Stimulated activated CD8-positive, alpha-beta memory T cell treated with anti-CD3 and anti-CD28 coated beads, Interleukin-4, amount 100 ng/mL, for 4 hours (primary cell): ENCODE measurements at places on chromosomes 1 and 21.

DNA sequence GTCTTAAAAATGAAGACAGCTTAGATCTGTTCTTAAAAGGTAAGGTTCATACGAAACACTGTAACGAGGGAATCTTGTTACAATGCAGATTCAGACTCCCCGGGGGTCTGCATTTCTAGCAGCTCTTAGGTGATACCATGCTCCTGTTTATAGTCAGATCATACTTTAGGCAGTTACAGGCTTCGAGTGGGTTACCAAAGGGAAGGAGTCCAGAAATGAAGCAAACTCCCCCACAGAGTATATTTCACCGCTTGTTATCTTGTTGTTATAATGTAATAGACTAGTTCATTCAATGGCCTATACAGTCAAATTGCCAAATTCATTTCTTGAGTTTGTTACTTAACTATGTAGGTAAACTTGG is 601.1 kb downstream of the USP25 start:
- DNase-seq: no peak

DNA sequence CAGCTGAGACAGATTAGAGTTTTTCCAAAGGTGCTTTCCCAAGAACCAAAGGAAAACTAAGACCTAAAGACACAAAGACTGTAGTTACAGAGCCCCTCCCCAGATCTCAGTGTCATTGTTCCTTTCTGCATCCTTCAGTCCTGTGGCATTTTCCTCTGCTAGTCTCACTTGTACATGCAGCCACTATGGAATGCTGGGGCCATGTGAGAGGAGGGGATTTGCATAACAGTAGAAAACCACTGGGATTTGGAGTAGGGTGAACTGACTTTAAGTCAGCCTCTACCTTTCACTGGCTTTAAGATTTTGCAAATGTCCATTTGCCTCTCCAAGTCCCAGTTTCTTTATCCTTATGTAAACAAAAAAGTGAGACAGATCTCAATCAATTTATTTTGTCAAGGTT is 119.4 kb upstream of the F3 start:
- no peak for DNase-seq

DNA sequence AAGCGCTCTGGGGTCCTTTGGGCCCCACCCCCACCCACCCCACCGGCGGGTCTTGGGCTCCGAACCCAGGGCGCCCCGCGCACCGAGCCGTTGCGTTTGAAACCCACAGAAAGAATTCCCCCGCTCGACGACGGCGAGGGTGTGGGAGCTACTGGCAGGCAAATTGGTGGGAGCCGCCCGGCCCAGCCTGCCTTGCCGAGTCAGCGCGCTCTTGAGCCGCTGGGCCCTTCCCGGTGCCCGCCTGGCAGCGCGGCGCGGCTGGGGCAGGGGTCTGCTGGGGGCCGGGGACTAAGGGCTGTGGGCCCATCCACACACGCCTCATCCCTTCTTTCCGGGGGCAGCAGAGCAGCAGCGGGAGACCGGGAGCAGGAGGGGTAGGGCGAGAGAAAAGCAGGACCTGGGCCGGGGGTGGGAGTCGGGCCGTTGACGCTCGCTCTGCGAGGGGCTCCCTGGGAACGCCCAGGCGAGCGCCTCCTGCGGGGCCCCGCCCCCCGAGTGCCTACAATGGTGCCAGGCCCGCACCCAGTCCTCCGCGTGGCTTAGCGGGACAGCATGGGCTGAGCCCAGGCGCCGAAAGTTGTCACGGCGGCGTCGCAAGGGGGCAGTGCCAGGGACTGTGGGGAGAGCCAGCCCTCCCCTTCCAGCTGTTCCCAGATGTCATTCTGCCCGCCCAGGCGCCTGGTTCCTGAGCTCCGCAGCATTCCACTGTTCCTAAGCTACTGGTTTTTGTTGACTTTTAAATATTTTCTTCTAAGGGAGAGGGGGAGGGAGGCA is at the start of gene C1orf94:
Gene C1orf94, plus strand, starts transcription at position 78 of the 774 bp plus-strand sequence. CDS start 883 bp downstream, outside the sequence.
- no peak for DNase-seq

DNA sequence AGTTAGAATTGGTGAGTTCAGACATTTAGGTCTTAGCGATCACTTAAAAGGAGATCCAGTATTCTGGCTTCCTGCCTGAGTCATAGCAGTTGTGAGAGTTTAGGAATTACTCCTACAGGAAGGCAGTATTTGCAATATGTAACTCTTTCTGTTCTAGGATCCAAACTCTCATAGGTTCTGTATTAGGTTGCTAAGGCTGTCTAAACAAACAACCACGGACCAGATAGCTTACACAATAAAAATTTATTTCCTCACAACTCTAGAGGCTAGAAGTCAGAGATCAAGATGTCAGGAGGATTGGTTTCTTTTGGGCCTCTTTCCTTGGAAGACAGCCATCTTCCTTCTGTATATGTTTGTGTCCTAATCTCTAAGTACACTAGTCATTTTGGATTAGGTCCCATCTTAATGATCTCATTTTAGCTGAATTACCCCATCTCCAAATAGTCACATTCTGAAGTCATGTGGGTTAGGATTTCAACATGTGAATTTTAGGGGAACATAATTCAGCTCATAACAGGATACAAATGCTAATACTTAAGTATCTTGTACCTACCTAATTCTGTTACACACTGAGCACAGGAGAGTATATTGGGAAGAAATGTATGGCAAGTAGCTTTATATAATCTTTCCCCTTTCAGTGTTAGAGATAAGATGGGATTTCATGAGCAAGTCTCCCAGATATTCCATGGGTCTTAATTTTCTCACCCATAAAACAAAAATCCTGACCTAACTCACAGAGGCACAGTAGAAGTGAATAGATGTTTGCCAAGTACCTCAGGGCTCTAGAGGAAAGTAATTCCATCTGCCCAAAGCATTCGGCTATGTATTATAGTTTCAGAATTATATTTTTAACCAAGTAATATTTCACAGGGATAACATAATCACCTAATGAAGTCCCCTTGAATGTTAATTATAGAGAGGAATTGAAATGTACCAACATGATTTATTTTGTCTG is 144.4 kb downstream of the PTBP2 start:
- no peak for DNase-seq

GRCh38 chr1:42730002-42730401 is 10.0 kb downstream of the CLDN19 start:
- DNase-seq: no peak

GRCh38 chr1:197738927-197739326 is 36.4 kb downstream of the DENND1B start:
- no peak for DNase-seq

GRCh38 chr1:107486349-107486748 is 345.5 kb downstream of the NTNG1 start:
- DNase-seq: no peak
